Smooth muscle cell of the umbilical artery (primary cell): ENCODE measurements at places on chromosomes 1 and 21. TPM values are rescaled to one million over a fixed set of nuclear protein-coding genes. Genes with fewer than 3 reads are reported as not detected.

RHD gene
- total RNA-seq, result not detected in 2 replicates

BLACAT1 gene
- not detected in 2 replicates for total RNA-seq

ANKRD34A gene
- total RNA-seq, result under 0.01 and 1.2 TPM in 2 replicates

PRAMEF15 gene
- total RNA-seq, result not detected in 2 replicates

PRKAA2 gene
- 0.89 and 1.9 TPM in 2 replicates for total RNA-seq

EMC1 gene
- total RNA-seq, result 138 and 177 TPM in 2 replicates

CACNA1S gene
- not detected in 2 replicates for total RNA-seq

GIPC2 gene
- 0.30 and 1.2 TPM in 2 replicates for total RNA-seq

IGSF21 gene
- total RNA-seq, result not detected in 2 replicates

TNFRSF25 gene
- total RNA-seq, result 4.2 and 13.4 TPM in 2 replicates

SLC6A17 gene
- total RNA-seq, result under 0.01 and 0.60 TPM in 2 replicates

ABCG1 gene
- total RNA-seq, result 0.30 and 0.60 TPM in 2 replicates

POU3F1 gene
- 0.09 TPM in 1 of 2 replicates, not detected in the other for total RNA-seq

ECM1 gene
- 5.3 and 15.8 TPM in 2 replicates for total RNA-seq

CD247 gene
- total RNA-seq, result not detected in 2 replicates

STUM gene
- total RNA-seq, result not detected in 2 replicates

STYXL2 gene
- not detected in 2 replicates for total RNA-seq

FAM229A gene
- 0.83 and 1.2 TPM in 2 replicates for total RNA-seq

MRAP gene
- total RNA-seq, result not detected in 2 replicates

FTCD gene
- total RNA-seq, result 0.30 and 0.51 TPM in 2 replicates

KIAA0319L gene
- total RNA-seq, result 91.8 and 96.3 TPM in 2 replicates

SDHC gene
- 32.7 and 38.2 TPM in 2 replicates for total RNA-seq

TGFBR3 gene
- 5.9 and 6.6 TPM in 2 replicates for total RNA-seq

THEM5 gene
- total RNA-seq, result not detected in 2 replicates

NR5A2 gene
- under 0.01 TPM in 1 of 2 replicates, not detected in the other for total RNA-seq

MCM3AP gene
- total RNA-seq, result 73.0 and 129 TPM in 2 replicates

TRABD2B gene
- under 0.01 and 0.14 TPM in 2 replicates for total RNA-seq

ZNF593OS gene
- not detected in 2 replicates for total RNA-seq

GPR161 gene
- 17.5 and 29.0 TPM in 2 replicates for total RNA-seq

SLC2A5 gene
- 2.4 and 12.5 TPM in 2 replicates for total RNA-seq

PTGS2 gene
- 162 and 334 TPM in 2 replicates for total RNA-seq

CBR3 gene
- total RNA-seq, result 4.5 and 7.8 TPM in 2 replicates

WDR64 gene
- not detected in 2 replicates for total RNA-seq

PRR9 gene
- 0.51 TPM in 1 of 2 replicates, not detected in the other for total RNA-seq

ITLN2 gene
- not detected in 2 replicates for total RNA-seq

GBP2 gene
- 6.7 and 19.9 TPM in 2 replicates for total RNA-seq

FMO4 gene
- 0.42 and 0.89 TPM in 2 replicates for total RNA-seq

CAP1 gene
- 509 and 828 TPM in 2 replicates for total RNA-seq

NUDT4B gene
- total RNA-seq, result 10.4 and 12.8 TPM in 2 replicates

ARHGEF16 gene
- total RNA-seq, result 0.14 TPM in 1 of 2 replicates, not detected in the other

OR2T11 gene
- not detected in 2 replicates for total RNA-seq

LRRC38 gene
- not detected in 2 replicates for total RNA-seq

MIXL1 gene
- total RNA-seq, result not detected in 2 replicates

HIPK1 gene
- total RNA-seq, result 21.4 and 27.3 TPM in 2 replicates

ERICH3 gene
- 0.05 TPM in 1 of 2 replicates, not detected in the other for total RNA-seq

KLHDC9 gene
- 1.2 and 1.5 TPM in 2 replicates for total RNA-seq
